Activated CD8-positive, alpha-beta memory T cell treated with anti-CD3 and anti-CD28 coated beads for 4 hours (primary cell): ENCODE measurements at places on chromosomes 6 and 20.

DNA sequence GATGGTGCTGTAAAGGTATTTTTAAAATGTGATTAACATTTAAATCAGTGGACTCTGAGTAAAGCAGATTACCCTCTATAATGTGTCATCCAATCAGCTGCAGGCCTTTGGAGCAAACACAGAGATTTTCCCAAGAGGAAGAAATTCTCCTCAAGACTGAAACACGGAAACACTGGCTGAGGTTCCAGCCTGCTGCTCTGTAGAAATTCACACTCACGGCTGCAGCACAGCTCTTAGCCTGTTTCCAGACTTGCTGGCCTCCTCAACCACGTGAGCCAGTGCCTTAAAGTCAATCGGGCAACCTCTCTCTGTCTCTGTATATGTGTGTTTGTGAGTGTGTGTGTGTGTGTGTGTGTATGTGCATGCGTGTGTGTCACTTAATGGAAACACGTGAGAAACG lies 41.1 kb downstream of the PDE10A start:
- DNase-seq: no peak

- no peak for DNase-seq
Observed at GRCh38 chr20:63182425-63182824, 33.5 kb downstream of the YTHDF1 start.

GRCh38 chr20:23065266-23066201 lies 16.1 kb upstream of the THBD start:
- DNase-seq: no peak

- DNase-seq: no peak
Observed at GRCh38 chr20:29689411-29690225, 1567.8 kb upstream of the DEFB115 start.

GRCh38 chr20:20255099-20255498 lies 112.8 kb upstream of the INSM1 start:
- DNase-seq: no peak

GRCh38 chr6:25138934-25139415 lies 140.2 kb upstream of the CARMIL1 start:
- DNase-seq: no peak

GRCh38 chr20:23192469-23192868 lies 106.3 kb upstream of the CD93 start:
- DNase-seq: no peak

DNA sequence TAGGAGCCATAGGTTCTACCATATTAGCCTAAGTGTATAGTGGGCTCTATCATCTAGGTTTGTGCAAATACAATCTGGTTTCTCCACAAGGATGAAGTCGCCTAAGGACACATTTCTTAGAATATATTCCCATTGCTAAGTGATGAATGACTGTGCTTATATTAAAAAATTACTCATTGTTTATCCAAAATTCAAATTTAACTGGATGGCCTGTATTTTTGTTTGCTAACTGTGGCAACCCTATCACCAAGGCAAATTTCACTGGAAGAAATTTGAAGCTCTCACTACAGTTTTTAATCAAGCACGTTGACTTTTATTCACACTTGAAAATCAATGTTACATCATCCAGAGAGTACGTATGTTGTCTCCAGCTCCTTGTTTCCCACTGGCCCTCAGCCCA lies 13.9 kb downstream of the GCM2 start:
- no peak for DNase-seq

DNA sequence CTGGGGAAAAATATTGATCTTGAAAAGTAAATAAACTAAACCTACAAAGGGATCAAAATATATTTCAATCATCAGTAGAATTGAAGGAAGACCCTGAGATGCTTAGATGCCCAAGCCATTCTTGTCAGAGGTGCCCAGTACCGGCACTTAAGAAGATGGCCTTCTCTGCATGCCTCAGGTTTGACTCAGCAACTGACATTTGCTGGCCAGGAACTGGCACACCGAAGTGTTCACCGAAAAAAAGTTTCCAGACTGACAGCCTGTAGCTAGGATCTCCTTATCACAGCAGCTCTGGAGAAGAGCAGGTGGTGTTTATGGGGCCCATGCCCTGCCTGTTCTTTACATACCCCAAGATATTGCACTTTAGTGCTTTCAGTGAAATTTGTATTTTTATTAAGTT lies 203.2 kb downstream of the MOXD1 start:
- no peak for DNase-seq
